Stimulated activated CD4-positive, alpha-beta T cell treated with anti-CD3 and anti-CD28 coated beads, TNF-alpha, amount 100 ng/mL, for 1 hour (primary cell): ENCODE measurements at places on chromosomes 12 and 14.

- no peak for DNase-seq
Observed at GRCh38 chr14:91143862-91144261, 30.0 kb downstream of the DGLUCY start.

DNA sequence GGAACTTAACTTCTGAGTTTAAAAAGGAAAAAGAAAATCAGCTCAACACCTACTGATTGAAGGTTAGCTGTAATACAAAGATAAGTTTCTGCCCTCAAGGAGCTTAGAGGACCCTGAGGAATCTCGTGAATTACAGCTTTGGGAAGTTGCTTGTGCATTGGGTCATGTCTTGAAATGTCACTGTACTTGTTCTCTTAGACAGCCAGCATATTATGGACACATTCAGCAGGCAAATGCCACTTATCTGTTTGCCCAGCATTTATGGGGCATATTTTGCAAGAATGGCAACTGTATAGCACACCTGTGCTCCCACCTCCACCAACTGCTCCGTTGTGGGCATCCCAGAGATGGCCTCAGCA is 263.6 kb upstream of the CRY1 start:
- no peak for DNase-seq

DNA sequence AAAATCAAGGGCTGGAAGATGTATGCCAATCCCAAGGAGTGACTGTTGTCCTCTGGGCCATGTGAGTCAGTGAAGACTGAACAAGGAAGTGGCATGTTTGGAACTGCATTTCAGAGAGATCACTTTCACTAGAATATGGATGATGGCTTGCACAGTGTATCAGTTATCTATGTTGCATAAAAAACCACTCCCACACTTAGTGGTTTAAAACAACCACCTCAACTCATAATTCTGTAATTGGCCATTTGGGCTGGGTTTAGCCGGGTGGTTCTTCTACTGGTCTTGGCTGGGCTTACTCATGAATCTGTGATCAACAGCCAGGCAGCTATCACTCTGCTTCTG is 15.4 kb downstream of the BDKRB1 start:
- no peak for DNase-seq

DNA sequence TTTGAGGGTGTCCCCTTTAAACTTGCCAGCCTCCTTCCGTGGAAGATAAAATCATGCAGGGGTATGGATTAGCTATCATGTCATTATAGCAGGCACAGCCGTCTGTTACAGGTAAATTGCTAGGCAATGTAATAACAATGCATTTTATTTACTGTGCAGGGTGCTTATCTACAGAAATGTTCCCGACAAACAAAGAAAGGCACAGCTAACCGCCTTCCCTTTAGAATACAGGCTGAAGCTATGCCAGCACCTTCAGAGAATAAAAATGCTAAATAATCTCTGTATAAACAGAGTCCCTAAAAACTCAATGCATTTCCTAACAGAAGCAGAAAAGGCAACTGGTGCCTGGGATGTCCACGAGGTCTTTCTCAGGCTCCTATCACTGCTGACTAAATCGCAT is 239.2 kb downstream of the SPTSSA start:
- no peak for DNase-seq

DNA sequence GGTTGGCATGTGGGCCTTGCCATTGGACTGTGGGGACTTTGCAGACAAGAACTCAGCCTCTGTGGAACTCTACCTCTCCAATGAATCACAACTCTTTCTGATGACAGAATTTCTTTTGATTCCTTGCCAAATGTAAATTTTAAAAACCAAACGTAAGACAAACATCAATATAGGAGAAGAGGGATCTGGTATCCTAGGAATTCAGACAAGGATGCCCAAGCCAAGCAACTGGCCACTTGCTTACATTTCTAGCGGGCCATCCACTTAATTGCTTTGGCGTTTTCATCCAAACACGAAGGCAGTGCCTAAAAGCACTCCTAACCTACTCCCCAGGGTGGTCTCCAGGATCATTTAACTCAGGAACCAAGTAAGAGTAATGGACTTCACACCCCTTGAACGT is 23.4 kb upstream of the RAB35 start:
- DNase-seq = no peak

DNA sequence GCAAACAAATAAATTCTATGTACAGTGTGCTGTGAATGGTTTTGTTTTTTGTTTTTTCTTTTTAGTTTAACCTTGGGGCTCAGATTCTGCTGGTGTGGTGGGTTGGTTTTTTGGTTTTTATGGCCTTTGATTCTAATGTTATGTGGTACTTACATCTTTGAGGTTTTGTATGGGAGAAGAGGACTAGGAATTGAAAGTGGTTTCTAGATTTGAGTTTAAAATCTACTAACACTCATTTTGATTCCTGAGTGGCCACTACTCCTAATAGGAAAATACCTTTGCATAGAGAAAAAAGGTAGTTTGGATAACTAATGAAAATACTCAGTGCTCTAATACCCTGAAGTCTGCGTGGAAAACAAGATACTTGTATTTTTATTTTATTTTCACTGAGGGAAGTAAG is 137.7 kb downstream of the MON2 start:
- DNase-seq = no peak

DNA sequence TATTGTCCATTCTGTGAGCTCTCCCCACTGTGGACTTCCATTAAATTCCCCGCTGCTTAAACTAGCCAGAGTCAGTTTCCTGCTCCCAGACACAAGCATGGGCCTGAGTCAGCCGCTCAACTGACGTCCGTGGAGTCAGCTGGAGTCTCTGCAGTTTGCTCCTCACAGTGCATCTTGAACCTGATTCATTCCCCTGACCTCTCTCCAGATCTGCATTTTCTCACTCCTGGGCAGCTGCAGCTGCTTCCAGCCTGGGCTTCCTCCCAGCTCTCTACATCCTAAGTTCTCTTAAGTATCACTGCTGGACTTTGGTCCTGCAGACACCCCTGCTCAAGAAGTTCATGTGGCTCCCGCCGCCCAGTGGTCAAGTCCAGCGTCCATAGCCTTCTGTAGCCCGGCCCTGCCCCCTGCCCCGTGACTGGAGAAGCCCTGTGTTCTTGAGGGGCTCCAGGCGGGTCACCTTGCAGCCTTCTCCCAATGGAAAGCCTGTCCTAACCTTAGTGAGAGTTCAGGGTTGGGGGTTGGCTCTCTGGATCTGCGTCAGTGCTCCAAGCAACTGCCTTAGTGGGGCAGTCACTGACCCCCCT is 20.0 kb downstream of the NFKBIA start:
- no peak for DNase-seq

- DNase-seq = no peak
Observed at GRCh38 chr12:109840305-109841074, 7.3 kb upstream of the TRPV4 start.

DNA sequence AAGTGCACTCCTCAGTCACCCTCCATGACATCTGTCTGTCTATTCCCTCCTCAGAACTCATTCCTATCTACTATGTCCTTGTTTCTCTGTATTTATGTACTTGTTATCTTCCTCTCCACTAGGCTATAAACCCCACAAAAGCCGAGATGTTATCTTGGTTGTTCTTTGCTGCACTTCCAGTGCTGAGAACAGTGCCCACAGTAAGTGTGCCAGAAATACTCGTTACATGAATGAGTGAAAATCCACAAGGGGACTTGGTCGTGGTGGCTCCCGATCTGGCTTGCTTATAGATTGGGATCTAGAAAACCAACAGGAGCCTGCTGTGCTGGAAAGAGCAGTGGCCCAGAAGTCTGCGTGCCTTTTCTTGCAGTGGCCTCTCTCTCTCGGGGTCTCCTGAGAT is 111.9 kb upstream of the PRMT8 start:
- no peak for DNase-seq

DNA sequence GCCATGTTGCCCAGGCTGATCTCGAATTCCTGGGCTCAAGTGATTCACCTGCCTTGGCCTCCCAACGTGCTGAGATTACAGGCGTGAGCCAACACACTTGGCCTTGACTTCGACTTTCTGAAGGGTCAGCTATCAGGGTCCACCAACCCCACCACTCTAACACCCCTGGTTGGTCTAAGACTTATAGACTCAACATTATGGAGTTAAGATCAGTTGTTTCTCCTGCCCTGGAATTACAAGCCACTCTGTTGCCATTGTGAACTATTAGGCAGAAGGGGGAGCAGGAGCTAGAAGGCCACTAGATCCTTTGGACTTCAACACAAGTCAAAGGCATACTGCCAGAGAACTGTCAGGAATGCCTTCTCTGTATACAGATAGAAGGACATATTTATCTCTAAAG is 1.9 kb upstream of the PSMB11 start:
- DNase-seq = no peak

DNA sequence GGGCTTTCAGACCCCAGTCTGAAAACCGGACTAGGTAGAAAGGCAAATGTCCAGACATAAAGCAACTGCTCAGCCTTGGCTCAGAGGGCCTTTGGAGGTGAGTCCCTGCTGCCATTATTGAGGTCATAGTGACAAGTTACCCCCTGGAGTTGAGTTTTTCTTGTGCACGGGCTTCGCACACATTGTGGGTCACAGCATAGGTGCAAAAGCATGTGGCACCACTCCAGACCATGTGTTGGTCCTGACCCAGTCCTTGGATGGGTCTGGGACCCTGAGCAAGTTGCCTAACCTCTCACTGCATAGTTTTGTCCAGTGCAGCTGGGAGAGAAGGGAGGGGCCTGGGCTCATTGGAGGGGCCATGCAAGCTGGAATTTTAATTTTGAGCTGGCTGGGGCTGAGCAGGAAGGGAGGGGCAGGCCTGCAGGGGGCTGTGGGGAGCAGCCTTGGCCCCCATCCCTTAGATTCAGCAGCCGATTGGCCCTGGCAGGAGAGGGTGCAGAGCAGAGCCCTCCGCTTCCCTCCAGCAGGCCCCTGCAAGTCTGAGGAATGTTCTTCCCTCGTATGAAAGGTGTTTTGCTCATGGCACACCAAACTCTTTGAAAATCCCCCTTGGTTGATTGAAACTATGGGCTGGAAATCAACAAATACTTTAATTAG is 4.2 kb upstream of the KRT5 start:
- no peak for DNase-seq

GRCh38 chr12:110565894-110566871 is 16.9 kb downstream of the PPTC7 start:
- no peak for DNase-seq

DNA sequence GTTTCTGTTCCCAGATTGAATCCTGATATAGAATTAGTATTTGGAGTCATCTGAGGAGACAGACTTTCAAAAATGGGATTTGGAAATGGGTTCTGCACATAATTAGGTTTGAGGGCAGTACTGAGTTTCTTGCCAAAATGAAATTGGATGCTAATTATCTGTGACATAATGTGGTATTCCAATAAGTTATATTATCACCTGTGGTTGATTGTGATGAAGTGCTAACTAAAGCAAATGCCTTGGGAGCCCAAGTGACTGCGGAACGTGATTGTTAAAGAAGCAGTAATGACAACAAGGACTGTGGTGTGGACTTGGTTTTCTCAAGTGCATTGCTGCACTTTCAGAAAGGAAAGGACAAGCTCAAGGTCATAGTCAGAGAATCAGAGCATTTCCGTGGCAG is 337.0 kb downstream of the IPO8 start:
- DNase-seq = no peak

- DNase-seq = no peak
Observed at GRCh38 chr12:90042920-90043641, 334.4 kb upstream of the ATP2B1 start.

GRCh38 chr12:27521981-27522380 is 2.0 kb upstream of the PPFIBP1 start:
- DNase-seq = no peak
